ENCODE measurements at places on chromosomes 13 and 19.
A peak's percentile ranks its signal among the peaks of the same experiment; 100 is the strongest.

- no peak for DNase-seq
Measured at GRCh38 chr19:38879400-38879751, 1.3 kb upstream of the RINL start.

DNA sequence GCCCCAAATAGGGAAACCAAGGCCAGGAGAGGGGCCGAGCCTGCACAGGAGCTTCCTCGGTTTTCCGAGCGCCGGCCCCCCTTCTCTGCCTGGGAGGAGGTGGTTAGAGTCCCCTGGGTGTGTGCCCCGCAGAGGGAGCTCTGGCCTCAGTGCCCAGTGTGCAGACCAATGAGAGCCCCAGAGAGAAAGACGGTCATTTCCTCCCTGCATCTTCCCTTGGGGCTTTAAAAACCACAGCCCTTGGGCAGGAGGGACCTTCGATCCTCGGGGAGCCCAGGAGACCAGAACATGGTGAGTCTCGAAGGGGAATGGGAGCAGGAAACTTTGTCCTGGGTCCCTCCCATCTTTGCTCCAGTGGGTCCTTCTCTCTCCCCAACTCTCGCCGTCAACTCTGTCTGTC lies at the start of gene C5AR1:
TSS of gene C5AR1 (plus strand) at position 254 of the 400 bp plus-strand sequence. CDS start at position 289, 35 bp downstream.
- peak; percentile 37 for DNase-seq

GRCh38 chr13:102970542-102970941 lies 95.7 kb downstream of the SLC10A2 start:
- DNase-seq = no peak

DNA sequence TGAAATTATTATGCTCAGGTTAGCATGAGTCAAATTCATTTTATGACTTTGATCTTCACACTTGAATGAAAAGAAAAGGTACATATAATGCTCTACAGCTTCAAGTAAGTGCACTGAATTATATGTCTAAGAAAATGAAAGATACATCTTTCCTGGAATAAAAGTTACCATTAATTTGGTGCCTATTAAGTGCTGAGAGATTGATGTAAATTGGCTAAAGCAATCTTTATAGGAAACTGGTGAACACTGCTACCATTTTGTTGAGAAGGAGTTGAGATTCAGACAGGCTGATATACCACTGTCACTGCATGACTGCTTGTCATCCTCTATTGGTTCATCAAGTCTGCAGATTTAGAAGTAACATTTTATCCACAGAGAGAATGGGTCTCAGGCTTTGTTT lies 416.8 kb upstream of the SPRY2 start:
- no peak for DNase-seq

DNA sequence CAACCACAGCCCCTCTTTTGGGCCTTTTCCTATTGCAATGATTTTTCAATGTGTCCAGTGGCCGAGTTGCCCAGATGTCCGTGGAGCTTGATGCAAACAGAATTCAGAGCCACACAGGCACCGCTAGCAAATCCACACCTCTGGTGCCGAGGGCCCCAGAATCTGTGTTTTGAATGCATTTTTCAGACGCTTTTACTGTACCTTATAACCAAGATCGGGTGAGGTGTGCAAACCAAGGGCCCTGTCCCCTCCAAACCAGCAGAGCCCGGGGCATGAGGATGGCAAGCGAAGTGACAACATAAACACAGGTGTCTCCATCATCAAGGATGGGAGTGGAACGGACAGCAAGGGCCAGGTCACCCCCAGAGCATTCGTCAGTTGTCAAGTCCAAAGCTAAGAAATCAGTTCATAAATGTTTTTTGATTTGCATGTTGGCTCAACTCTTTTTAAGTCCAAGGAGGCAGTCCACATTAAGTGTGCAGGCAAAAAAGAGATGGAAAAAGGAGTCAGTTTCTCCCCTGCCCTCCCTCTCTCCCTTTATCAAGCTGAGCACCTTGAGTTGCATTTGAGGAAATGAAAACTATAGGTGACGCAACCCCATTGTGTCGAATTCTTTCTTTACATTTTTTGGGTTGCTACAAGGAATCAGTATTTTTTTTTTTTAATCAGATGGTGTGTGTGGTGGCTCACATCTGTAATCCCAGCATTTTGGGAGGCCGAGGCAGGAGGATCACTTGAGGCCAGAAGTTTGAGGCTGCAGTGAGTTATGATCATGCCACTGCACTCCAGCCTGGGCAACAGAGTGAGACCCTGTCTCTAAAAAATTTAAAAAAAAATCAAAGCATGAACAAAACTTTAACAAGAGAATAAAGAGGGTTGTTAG lies 2.9 kb downstream of the CCDC8 start:
- DNase-seq = no peak

- DNase-seq = no peak
Measured at GRCh38 chr13:25432691-25433090, 60.9 kb downstream of the ATP8A2 start.

DNA sequence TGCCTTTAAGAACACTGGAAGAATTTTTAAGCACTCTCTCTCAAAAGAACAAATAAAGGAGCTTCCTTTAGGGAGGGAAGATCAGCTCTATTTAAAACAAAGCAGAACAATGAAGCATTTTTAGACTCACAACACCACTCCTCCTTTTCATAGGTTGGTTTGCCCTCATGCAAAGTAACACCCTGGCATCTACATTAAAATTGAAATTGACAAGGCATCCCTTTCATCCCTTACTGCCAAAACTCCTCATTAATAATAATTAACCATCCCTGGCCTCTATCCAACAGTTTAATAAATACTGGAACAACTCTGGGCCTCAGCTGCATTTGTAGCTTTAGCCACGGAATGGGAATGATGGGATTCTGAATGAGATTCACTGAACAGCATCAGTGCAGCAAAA lies 929.1 kb downstream of the PCDH9 start:
- DNase-seq = no peak

DNA sequence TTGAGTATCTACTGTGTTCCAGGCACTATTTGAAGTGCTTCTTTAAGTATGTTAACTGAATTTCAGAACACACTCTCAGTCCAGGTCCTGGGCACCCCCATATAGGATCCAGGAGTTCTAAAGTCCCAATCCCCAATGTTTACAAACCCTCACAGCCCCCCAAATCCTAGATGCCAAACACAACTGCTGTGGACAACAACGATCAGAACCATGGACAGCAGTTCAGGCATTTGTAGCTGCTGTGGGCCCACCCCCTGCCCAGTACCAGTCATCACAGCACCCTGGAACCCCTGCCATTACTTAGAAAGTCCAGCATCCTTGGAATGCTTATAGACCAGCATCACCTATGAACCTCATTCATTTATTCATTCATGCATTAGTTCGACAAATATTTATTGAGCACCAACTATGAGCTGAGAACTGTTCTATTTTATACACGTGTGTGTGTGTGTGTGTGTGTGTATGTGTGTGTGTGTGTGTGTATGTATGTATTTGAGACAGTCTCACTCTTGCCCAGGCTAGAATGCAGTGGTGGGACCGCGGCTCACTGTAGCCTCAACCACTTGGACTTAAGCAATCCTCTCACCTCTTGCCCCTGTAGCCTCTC lies 19.3 kb upstream of the SDHAF1 start:
- no peak for DNase-seq

- DNase-seq = no peak
Measured at GRCh38 chr13:101811881-101812280, 359.4 kb downstream of the ITGBL1 start.

DNA sequence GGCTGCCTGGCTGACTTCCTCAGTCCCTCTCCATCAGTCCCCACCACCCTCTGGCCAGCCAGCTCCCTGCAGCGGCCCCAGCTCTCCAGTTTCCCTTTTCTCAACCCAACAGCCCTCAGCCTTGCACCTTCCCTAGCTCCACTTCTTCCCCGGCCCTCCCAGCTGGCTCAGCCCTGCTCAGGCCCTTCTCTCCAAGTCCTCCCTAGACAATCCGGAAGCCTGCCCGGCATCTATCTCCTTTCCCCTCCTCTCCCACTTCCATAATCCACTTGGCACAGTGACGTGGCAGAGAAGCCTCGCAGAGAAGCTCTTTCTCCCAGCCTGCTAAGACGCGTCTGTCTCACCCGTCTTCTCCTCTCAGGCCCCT lies 1.1 kb downstream of the UBXN6 start:
- no peak for DNase-seq

DNA sequence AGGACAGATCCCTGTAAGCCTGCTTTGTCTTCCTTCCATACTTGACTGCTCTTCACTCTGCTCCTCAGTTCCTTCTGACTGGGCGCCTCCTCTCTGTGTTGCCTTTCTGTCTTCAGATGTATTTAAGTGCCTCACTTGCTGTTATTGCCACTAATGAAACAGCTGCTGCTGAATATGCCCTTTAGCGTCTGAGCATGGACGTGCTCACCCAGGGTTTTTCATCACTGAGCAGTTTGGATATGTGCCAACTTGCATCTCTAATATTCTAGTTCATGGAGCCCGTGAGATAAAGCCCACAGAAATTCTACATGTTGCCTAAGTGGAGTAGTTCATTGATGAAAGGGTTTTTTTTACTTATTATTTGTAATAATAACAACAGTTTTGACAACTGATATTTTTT lies 198.2 kb downstream of the MYO16 start:
- DNase-seq = no peak

DNA sequence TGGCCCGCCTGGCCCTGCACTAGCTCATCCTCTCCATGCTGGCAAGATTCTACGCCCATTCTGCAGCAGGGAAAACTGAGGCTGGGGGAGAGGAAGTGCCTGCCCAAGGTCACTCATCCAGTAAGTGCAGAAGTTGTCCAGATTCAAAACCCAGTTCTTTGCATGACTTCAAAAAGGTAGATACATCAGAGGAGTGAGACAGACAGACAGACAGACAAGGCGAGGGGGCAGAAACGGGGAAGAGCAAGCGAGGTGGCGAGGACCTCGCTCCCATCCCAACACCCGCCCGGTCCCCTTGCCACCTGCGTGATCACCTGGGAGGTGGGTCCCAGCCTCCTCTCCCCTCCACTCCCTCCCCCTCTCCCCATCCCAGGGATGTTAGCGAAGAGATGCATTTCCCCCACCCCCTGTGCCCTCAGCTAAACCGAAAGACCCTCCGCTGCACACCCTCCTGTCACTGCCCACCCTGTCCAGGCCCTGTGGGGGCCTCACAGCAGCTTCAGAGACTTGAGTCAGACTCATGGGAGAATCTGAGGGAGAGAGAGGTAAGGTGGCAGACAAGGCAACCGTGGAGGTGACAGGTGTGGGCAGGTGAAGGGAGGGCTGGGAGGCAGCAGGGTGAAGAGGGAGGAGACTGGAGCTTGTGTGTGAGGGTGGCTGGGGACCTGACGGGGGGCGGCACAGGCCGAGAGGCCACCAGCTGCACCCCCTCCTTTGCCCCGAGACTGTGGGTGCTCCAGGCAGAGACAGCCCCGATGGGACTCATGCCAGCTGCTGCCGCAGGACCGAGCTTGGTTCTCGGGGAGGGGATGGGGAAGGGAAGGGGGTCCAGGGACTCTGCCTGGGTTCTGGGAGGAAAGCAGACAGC lies 18.9 kb downstream of the LRRC4B start:
- DNase-seq = no peak

GRCh38 chr19:2337329-2337707 lies 8.8 kb downstream of the SPPL2B start:
- no peak for DNase-seq

- peak; percentile 83 for DNase-seq
Measured at GRCh38 chr13:113758651-113759524, at the start of gene TMEM255B. Gene TMEM255B, plus strand, starts transcription at chr13:113759226. Its CDS starts 44 bp downstream, at chr13:113759270.

GRCh38 chr19:52270266-52270885 lies 989 bp downstream of the ZNF766 start:
- peak; percentile 8 for DNase-seq

DNA sequence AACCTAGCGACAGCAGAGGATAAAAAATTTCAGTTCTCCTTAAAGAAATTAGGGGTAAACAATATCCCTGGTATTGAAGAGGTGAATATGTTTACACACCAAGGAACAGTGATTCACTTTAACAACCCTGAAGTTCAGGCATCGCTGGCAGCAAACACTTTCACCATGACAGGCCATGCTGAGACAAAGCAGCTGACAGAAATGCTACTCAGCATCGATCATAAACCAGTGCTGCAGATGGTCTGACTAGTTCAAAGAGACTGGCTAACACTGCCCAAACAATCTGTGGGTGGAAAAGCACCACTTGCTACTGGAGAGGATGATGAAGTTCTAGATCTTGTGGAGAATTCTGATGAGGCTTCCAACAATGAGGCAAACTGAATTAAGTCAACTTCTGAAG lies 19.9 kb upstream of the ACOD1 start:
- DNase-seq = no peak

- peak; percentile 83 for DNase-seq
Measured at GRCh38 chr19:18173572-18174288, at the start of gene IFI30. Gene IFI30, plus strand, starts transcription at chr19:18173813. Its CDS starts 29 bp downstream, at chr19:18173842.

DNA sequence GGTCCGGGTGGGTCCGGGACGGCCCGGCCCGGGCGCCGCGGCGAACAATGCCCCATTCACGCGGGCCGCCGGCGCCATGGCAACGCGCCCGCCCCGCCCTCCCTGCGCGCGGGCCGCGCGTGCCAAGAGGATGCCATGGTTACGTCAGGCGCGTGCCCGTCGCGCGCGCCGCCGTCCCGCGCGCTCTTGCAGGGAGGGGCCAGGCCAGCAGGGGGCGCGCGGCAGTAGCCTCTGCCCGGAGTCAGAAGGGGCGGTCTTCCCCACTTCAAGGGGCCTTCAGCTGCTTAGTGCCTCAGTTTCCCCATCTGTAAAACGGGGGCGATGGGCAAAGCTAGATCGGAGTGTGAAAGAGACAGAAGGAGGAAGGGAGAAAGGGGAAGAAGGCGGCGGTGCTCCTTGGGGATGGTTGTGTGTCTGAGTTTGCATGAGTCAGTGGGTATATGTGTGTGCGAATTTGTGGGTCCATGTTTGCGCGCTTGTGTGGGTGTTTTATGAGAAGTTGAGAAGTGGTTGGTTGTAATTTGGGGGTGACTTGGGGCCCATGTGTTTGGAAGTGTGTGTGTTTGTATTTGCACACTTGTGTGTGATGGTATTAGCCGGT lies 11.6 kb upstream of the NFIX start:
- no peak for DNase-seq

DNA sequence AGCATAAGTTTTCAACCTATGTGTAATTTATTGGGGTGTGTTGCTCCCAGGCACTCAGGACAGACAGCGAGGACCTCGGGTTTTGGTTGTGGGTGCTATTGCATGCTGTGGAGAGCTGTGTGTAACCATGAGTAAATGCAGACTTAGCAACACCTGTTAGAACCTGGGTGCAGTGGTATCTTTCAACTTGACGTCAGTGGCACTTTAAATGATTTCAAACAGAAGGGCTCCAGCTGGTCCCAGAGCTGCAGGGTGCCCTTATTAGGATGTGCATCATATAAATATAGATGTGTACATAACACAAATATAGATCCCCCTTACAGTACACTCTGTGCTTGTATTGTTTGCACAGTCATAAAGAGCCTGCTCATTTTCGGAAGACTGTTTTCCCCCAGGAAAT lies 228.3 kb upstream of the IRS2 start:
- DNase-seq = no peak

DNA sequence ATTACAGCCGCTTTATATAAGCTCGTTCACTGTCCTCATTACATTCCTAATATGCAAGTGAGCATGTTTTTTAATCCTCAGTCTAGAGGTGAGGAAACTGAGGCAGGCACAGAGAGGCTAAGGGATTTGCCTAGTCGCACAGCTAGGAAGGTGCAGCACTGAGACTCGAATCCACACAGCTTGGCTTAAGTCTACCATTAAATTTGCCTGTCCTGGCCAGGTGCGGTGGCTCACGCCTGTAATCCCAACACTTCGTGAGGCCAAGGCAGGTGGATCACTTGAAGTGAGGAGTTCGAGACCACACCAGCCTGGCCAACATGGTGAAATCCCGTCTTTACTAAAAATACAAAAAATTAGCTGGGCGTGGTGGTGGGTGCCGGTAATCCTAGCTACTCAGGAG lies 8.0 kb downstream of the RPS16 start:
- no peak for DNase-seq

All from GF-D8 (cell line).